ENCODE measurements at places on chromosomes 1 and 21.

DNA sequence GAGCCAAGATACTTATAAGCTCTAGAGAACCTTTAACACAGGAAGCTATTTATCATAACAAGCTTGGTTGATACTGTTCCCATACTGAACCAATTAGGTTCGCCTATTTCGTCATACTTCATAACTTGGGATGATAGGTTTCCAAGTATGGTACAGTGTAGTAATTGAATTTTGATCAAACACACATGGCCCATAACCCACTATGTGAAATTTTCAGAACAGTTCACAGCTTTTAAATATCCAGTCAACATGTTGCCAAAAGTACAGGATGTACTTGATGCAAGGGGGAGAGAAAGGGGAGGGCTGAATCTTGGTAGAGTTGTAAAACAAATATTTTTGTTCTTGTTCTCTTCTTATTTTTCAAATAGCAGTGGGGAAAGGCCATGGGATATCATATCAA is 86.6 kb downstream of the TM2D1 start:
- DNase-seq = no peak

GRCh38 chr21:15437883-15438282 is 291.9 kb upstream of the USP25 start:
- DNase-seq = no peak

DNA sequence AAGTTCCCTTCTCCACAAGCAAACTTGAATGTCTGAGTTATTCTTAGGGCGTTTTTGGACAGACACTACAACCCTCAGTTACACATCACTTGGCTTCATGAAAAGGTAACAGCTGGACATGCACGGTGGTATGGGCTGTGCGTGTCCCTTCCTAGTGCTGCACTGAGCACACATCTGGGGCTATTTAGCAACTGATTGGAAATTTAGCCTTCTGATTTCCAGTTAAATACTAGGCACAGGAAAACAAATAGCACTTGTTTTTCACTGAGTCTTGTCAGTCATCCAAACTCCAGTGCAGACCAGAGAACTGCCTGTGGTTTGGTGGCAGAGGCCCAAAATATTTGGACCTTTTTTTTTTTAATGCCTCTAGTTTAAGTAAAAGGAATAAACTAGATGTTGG is 134.7 kb downstream of the TGFBR3 start:
- DNase-seq = no peak

- DNase-seq = no peak
Measured at GRCh38 chr1:232529747-232530146, 100.2 kb downstream of the SIPA1L2 start.

DNA sequence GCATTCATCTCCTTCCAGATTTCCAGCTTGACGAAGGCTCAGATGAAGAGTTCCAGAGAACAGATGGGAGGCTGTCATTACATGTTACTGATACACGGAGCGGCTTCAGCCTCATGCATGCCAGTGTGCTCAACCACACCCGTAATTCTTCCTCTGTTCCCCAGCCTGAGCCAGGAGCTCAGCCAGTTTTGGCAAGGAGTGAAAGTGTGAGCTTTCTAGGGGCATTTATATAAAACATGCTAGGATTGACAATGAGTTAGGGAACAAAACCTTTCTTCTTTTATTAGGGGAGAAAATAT is 290.4 kb upstream of the PLXNA2 start:
- DNase-seq = no peak

GRCh38 chr1:169312084-169312954 is 55.3 kb downstream of the NME7 start:
- DNase-seq = peak; percentile 33

GRCh38 chr1:100348549-100349144 is 3.7 kb upstream of the CDC14A start:
- DNase-seq = no peak

DNA sequence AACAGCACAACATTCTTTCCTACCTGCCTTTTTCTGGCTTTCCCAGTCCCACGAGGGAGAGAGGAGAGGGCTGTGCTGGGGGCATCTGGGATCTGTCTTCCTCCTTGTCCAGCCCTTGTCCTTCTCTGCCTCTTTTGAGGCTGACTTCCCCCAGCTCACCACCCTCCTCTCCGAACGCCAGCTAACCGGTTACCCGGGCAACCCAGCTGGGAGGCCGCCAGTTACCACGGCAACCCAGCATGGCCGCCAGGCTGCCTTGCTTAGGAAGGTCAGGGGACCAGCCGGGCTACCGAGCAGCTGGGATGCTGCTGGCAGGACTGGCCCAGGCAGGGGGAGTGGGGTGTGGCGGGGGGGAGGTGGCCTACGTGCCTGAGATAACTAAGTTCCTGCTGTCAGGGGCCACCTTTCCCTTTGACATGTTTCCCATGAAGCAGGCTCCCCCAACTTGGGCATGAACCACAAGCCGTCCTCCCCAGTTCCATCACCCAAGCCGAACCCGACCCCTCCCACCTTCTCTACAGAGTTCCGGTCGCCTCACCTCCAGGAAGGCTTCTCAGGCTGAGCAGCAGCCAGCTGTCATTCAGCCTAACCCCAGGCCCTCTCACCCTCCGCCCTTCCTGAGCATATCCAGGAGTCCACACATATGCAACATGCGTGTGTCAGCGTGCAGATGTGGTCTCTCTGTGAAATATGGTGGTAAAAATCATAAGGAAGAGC is 8.7 kb downstream of the PLEKHA6 start:
- DNase-seq = no peak

GRCh38 chr1:203754455-203754864 is 10.5 kb upstream of the LAX1 start:
- peak; percentile 21 for DNase-seq

GRCh38 chr1:226548256-226549093 is at the start of gene STUM:
STUM (plus strand) TSS chr1:226548764; CDS start chr1:226548905, 141 bp downstream.
- DNase-seq = peak; percentile 22

DNA sequence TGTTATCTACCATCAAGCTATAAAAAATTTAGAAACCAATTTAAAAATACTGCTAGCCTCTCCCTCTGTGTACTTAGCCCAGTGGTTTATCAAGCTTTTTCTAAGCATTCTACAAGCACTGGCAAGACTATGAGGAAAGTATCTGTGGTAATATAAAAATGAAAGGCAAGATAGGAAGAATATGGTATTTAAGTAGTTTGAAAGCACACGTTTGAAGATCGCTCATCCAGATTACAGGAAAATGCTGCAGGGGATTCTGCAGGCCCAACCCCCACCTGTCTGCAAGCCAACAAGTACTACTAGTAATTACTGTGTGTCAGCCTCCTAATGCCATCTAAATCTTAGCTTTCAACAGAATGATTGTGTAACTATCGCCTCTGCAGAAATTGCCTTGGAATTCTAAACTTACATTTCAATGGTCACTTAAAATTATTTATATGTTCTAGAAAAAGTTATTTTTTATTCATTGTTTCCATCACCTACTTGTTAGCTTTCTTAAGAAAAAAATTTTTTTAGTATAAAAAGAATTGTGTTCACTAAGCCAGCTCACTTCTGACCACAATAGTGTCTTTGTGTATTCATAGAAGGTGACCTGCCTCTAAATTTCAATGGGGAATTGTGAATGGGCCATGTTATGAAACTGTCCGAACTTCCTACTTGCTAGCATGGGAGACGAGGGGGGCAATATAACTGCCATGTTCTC is 8.5 kb downstream of the ERRFI1 start:
- DNase-seq = no peak

- DNase-seq = no peak
Measured at GRCh38 chr1:208225954-208226937, 17.9 kb downstream of the PLXNA2 start.

Data from stimulated activated CD4-positive, alpha-beta T cell treated with anti-CD3 and anti-CD28 coated beads, Interleukin-2, amount 100 ng/mL, for 24 hours (primary cell).